ENCODE measurements at places on chromosomes 3 and 15. TPM values are rescaled to one million over a fixed set of nuclear protein-coding genes. Genes with fewer than 3 reads are reported as not detected.

GRCh38 chr15:41921639-41922038, 27.8 kb upstream of the SPTBN5 start:
- peaks cover 21% of the 10 kb centered on the region for H3K4me1 ChIP-seq
- H3K4me3 ChIP-seq, result no peak overlapping the region
- H3K27ac ChIP-seq, result no peak overlapping the region
- DNase-seq, result no peak
- peaks cover 4% of the 10 kb centered on the region for H3K36me3 ChIP-seq

DNA sequence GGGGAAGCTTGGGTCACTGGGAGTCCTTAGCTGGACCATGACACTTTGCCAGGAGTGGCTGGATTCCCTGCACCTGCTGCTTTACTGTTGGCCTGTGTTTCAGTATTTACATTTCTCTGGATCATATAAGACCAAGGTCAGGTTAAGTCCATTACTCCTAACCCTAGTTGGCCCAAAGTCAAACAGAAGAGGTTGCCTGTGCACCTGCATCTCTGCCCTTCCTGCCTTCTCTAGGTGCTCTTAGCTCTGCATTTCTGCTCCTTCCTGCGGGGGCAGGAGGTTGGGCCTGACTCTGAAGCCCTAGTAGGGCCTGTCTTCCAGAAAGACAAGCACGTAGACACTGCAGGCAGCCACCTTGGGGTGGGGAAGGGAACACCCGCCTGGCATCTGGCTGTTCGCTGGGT, 124.3 kb downstream of the RPLP1 start:
- no peaks in the 10 kb centered on the region for H3K36me3 ChIP-seq
- H3K4me1 ChIP-seq, result peaks cover 39% of the 10 kb centered on the region
- no peak for DNase-seq

- H3K4me3 ChIP-seq, result no peak overlapping the region
- DNase-seq, result no peak
- H3K4me1 ChIP-seq, result no peaks in the 10 kb centered on the region
- H3K36me3 ChIP-seq, result no peaks in the 10 kb centered on the region
Measured at GRCh38 chr15:83815506-83815905, 161.6 kb downstream of the ADAMTSL3 start.

DNA sequence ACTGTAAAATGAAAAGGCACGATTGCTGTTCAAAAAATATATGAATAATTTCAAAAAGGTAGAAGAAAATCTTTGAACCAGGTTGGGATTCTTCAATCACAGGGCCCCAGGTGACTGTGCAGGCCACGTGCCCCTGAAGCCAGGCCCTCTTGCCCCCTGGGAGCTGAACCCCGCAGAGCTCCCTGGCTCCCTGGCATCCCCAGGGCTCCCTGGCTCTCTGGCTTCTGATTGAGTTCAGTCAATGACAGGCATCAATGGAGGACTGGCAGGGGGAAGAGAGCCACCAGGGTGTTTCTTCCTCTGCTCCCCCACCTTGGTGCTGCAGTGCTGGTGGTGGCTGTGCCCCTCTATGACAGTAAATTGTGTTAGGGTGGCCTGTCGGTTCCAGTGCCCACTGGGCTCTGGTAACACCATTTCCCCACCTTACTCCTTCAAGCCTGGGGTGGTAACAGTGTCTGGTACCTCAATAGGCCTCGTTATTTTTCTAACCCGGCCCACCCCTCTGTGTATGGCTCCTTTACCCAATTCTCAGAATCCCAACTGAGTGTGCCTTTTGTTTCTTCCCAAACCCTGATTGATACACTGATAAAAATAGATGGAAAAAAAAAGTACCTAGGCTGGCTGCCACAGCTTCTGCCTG, 62.6 kb downstream of the STARD5 start:
- H3K36me3 ChIP-seq, result no peaks in the 10 kb centered on the region
- no peak overlapping the region for H3K4me3 ChIP-seq

- H3K4me3 ChIP-seq, result no peak overlapping the region
- H3K4me1 ChIP-seq, result peaks cover 6% of the 10 kb centered on the region
- peaks cover 5% of the 10 kb centered on the region for H3K36me3 ChIP-seq
- DNase-seq, result no peak
Measured at GRCh38 chr3:52851348-52851747, 16.5 kb upstream of the MUSTN1 start.

DNA sequence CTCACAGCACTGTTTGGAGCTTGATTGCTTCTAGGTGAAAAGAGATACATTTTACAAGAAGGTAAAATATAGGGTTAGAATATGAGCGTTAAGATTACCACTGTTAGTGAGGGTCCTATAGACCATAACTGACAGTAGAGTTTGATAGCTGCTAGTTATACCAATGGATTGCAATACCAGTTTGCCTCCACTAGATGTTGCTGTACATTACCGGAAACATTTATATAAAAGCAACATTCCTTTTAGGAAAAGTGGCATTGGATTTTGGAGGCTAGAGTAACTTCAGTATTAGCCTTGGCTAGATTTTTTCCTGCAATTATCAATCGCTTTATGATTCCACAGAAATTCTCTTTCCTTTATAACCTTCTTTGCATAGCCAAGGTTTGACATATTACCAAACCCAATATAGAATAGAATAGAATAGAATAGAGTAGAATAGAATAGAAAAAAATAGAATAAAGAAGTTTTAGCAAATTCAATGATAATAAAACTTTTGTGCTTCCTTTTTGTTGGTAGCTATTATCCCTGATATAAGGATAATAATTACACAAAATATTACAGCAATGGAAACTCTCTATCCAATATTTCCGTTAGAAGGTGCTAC, 1093.6 kb upstream of the ALCAM start:
- H3K27me3 ChIP-seq, result no peaks in the 10 kb centered on the region
- no peaks in the 10 kb centered on the region for H3K4me1 ChIP-seq
- no peak overlapping the region for H3K4me3 ChIP-seq
- no peak overlapping the region for H3K27ac ChIP-seq
- DNase-seq, result no peak

DNA sequence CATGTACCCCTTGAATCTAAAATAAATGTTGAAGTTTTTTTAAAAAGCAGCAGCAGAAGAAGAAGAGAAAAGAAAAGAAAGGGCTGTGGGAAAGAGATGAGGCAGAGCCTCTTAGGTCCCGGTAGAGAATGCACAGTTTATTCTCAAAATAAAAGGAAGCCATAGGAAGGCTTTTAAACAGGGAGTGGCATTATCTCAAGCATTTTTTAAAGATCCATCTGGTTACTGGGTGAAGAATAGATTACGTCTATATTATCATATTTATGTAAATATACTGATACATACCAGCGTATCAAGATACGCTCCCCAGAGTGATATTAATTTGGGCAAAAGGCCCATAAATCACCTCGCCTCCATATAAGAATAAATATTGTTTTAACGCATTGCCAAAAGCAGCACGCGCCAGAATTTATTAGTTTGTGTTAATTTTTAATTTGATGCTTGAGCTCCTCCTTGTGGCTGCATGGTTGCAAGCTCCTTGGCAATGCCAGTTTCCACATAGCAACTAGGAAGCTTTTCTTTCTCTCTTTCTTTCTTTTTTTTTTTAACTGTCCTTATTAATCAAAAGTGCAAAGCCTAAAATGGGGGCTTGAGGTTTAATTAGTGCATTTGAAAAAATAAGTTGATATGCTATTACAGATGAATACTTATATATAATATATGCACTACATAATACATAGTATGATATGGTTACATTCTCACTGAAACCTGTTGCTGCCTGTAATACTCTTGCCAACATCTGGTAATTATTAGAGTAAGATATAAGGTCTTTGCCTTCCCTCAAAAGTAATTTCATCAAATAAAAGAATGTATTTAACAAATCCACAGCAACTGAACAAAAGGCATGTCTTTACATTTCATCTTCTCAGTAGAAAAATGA, 242.8 kb upstream of the UBE2E2 start:
- H3K27me3 ChIP-seq, result no peaks in the 10 kb centered on the region
- no peak overlapping the region for H3K27ac ChIP-seq
- H3K4me1 ChIP-seq, result no peaks in the 10 kb centered on the region
- no peak for DNase-seq
- no peaks in the 10 kb centered on the region for H3K36me3 ChIP-seq
- H3K4me3 ChIP-seq, result no peak overlapping the region

DNA sequence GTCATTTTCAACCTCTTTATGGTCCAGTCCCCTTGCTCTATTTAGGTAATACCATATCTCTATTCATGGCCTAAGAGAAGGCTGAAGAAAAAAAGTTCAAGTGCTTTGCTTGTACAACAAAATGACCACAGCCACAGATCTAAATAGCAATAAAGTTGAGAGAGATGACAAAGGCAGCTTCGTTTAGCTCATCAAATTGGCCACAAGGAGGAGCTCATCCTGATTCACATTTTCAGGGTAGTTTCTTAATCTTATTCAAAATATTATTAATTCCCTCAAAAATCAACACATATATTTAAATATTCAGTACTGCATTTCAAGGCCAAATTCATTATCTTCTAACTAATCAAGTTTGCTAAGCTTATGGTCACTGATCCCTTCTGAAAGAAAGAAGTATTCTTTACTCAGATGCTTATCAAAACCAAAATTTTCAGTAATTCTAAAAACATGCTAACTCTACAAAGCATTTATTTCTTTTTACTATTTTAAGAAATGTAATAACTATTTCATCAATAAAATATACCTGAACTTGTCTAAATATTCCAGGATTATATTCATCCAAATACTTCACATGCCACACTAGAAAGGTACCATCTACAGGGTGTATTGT, 85.5 kb downstream of the DMXL2 start:
- H3K4me3 ChIP-seq, result no peak overlapping the region
- peaks cover under 1% of the 10 kb centered on the region for H3K36me3 ChIP-seq
- no peaks in the 10 kb centered on the region for H3K27me3 ChIP-seq
- H3K4me1 ChIP-seq, result no peaks in the 10 kb centered on the region
- DNase-seq, result no peak

GRCh38 chr15:78301828-78302227, 2.4 kb upstream of the SKIC8 start:
- no peaks in the 10 kb centered on the region for H3K36me3 ChIP-seq
- peaks cover 3% of the 10 kb centered on the region for H3K27me3 ChIP-seq
- DNase-seq, result no peak
- H3K4me1 ChIP-seq, result peaks cover 18% of the 10 kb centered on the region

DNA sequence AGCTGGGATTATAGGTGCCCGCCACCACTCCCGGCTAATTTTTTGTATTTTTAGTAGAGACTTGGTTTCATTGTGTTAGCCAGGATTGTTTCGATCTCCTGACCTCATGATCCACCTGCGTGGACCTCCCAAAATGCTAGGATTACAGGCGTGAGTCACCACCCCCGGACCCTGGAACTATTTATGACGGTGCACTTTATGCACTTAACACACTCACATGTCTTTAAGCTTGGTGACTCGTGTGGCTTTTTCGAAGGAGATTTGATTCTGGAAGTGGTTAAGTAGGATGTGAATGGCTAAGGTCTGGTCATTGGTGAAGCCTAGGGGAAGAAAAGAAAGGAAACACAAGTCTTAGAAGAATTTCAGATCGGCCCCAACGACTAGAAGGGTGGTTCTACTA, 20.3 kb downstream of the BBS4 start:
- no peak overlapping the region for H3K4me3 ChIP-seq
- no peak overlapping the region for H3K27ac ChIP-seq
- H3K4me1 ChIP-seq, result peaks cover 2% of the 10 kb centered on the region
- H3K27me3 ChIP-seq, result no peaks in the 10 kb centered on the region
- no peak for DNase-seq

GRCh38 chr3:124126436-124127023, 134.6 kb upstream of the ROPN1 start:
- H3K27me3 ChIP-seq, result peaks cover 19% of the 10 kb centered on the region
- no peaks in the 10 kb centered on the region for H3K36me3 ChIP-seq

DNA sequence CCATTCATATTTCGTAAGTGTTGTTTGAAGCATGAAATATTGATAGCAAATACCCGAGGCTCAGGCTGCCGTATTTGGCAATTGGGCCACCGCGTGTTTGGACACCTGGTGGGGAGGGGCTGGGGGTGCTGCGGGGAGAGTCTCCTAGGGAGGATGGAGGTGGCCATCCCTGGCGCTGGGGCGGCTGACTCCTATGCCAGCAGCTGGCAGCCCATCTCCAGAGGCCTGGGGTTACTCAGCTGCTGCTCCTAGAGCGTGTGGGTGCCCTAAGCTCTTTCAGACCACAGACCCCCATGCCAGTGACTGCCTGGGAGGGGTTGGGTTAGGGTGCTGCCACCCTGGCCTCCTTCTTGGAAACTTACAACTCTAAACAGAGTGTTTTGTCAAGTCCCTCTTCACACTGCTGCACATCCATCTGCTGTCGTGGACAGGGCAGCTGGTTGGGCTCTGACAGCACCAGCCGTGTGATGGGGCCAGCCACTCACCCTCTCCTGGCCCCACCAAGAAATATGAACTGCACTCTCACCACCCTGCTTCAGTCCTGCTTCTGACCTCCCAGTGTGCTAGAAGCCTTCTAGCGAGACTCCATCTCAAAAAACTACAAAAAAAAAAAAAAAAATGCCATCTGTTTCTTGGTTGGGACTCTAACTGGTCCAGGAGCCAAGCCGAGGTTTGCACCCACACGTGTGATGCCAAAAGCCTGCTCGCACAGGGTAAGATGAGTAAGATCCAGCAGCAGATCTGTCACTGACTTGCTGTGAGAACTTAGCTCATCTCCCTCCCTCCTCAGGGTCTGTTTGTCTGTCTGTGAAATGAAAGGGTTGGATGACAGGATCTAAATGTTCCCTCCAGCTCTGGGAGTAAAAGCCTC, 156.2 kb downstream of the MEGF11 start:
- no peaks in the 10 kb centered on the region for H3K36me3 ChIP-seq
- no peak overlapping the region for H3K4me3 ChIP-seq
- no peaks in the 10 kb centered on the region for H3K4me1 ChIP-seq
- H3K27ac ChIP-seq, result no peak overlapping the region

- DNase-seq, result no peak
- peak overlapping the region; percentile 55 for H3K27ac ChIP-seq
- H3K4me3 ChIP-seq, result no peak overlapping the region
- H3K4me1 ChIP-seq, result peaks cover 4% of the 10 kb centered on the region
- peaks cover 32% of the 10 kb centered on the region for H3K36me3 ChIP-seq
- H3K27me3 ChIP-seq, result no peaks in the 10 kb centered on the region
Measured at GRCh38 chr15:67192185-67192820, 62.2 kb downstream of the AAGAB start.

DNA sequence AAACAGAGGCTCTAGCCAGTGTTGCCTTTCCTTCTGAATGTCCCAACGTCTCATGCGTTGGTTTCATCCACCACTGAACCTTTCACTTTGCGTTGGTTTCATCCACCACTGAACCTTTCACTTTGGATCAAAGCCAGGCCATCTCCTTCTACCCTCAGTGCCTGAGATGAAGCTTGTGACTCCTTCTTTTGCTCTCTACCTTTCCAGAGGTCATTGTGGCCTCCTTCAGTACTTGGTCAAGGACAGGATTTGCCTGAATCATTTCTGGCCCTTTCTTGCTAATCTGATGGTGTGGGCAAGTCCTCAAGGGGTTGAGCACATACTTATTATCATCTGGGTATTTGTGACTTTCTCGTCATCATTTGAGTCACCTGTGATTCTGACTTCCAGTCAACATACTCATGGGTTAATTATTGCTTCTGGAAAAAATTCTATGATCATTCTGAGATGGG, 50.0 kb downstream of the SELENOT start:
- DNase-seq, result no peak
- H3K4me3 ChIP-seq, result no peak overlapping the region
- H3K4me1 ChIP-seq, result no peaks in the 10 kb centered on the region
- H3K27me3 ChIP-seq, result peaks cover 31% of the 10 kb centered on the region

CHRNA3 gene
- total RNA-seq, result not detected

DUOXA2 gene
- total RNA-seq, result not detected

GOLGA8G gene
- not detected for total RNA-seq

LNP1 gene
- 1.1 TPM for total RNA-seq
